ENCODE measurements at places on chromosomes 3 and 15.

GRCh38 chr3:5219216-5219615 lies 31.7 kb downstream of the EDEM1 start:
- no peak for DNase-seq

DNA sequence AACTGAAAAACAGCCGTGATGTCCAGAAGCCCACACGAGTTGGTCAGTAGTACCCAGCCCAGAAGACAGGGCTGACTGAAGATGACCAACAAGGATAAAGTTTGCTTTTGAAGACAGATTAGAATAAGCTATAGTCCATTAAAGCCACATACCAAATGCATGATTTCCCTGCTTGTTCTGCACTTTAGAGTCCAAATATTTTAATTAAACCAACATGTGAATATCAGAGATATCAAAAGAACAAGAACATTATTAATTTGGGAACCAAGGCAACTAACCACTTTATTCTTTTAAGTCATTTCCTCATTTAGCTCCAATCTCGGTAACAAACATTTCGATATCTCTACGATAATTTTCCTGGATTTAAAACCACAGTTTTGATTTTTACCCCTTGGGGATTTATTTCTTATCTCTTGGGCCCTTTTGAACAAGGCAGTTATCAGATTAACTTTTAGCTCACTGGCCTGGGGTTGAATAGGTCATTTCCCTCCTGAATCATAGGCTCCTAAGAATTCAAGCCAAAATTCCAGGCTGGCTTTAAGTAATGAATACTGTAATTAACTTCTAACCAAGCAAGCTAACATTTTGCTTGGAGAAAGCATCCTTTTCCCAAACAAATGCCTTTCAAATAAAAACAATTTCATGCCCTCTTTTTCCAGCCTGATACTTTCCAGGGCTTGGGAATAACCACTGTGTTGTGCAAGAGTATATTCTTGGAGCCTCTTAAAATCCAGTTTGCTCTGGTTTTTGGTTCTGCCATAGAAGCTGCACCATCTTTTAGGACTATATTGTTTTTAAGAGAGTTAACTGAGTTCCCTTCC lies 102.9 kb upstream of the NR2E3 start:
- DNase-seq: peak; percentile 9

GRCh38 chr15:25775317-25775912 lies 87.7 kb downstream of the ATP10A start:
- peak; percentile 58 for DNase-seq

DNA sequence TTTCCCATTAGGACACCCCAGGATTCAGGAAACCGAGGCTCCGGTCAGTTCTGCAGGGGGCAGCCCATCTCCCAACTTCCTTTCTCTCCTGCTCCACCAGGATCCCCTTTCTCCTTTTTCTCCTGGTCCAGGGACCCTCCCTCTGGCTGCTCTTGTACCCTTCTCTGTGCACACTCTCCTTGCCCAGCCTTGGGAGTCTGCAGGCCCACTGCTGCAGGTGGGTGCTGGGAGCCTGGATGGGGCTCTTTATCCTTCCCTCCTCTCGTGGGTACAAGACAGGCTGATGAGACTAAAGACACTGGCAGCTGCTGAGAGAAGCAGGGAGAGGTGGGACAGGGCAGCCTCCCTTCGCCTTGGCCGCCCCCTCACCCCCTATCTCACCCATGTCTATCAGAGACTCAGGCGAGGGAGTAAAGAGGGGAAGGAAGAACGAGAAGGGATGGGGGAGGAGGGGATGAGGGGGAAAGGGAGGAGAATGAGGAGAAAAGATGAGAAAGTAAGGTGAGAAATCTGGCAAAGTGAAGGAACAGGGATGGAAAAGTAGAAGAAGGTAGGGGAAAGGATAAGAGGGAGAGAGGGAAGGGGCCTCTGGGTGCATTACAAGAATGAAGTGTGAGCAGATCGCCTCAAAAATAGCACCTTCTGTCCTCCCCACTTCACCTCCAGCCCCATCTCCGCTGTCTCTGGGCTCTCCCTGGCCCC lies 45.2 kb downstream of the ITGA11 start:
- DNase-seq: no peak

DNA sequence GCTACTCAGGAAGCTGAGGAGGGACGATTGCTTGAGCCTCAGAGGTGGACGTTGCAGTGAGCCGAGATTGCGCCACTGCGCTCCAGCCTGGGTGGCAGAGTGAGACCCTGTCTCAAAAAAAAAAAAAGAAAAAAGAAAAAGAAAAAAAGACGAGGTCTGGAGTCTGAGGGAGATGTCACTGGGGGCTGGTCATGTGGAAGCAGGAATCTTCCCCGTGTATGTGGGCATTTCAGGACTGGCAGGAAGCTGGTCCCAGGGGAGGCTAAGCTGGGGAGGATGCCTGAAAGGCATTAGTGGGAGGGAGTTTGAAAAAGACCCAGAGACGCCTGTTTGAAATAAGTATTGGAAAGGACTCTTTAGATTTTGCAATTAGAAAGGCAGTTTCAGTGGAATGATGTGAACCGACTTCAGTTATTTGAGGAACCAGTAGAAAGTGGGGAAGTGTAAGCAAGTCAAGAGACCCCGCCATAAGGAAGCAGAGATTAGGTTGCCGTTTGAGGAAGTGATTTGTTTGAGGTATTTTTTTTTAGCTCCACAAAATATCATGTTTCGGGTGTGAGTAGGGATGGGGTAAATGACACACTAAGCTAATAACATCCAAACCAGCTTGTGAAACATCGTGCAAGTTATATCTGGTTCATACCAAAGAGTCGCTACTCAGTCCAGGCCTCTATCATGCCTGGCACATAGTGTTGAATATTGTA lies 55.5 kb downstream of the ST6GAL1 start:
- DNase-seq: no peak

- DNase-seq: no peak
These were observed 72.9 kb upstream of the NDN start for GRCh38 chr15:23760024-23760423.

DNA sequence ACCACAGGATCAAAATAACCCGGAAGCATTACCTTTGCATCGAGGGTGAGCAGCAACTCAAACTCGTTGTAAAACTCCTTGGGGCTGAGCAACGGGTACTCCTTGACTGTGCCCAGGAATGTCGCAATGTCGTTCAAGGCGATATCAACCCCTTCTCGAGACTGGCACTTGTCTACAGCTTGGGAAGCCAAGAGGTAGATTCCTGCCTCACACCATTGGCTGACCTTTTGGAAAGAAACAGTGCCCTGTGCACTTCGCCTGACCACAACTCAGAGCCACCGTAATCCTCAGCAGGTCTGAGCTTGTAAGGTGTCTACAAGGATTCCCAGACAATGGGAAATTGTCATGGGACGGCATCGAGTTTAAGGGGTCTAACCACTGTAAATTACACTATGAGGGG lies 43.9 kb downstream of the B3GNT5 start:
- no peak for DNase-seq

Data from cardiac fibroblast (primary cell).